Stimulated activated CD4-positive, alpha-beta T cell treated with anti-CD3 and anti-CD28 coated beads, Interleukin-4, amount 100 ng/mL, for 4 hours (primary cell): ENCODE measurements at places on chromosomes 5 and 9.

DNA sequence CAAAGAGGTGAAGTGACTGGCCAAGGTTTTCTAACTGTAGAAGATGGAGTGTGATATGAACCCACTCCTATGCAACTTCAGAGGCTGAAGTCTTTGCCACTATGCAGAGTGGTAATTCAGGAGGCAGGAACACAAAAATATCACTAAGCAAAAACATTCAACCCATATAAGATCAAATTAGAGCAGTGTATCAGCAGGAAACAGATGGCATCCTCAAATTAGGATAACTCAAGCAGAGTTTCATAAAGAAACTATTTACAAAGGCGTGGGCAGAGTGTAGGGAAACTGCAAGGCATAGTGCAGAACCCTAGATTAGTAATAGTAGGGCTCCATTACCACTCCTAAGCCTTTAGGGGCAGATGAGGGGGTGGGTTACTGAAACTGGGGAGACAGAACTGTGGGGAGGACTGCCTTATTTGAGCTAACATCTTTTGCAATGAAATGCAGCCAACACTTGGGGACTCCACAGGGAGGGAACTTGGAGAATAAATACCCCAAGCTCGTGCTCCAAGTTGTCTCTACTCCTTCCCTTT is 72.2 kb downstream of the PTTG1 start:
- no peak for DNase-seq

DNA sequence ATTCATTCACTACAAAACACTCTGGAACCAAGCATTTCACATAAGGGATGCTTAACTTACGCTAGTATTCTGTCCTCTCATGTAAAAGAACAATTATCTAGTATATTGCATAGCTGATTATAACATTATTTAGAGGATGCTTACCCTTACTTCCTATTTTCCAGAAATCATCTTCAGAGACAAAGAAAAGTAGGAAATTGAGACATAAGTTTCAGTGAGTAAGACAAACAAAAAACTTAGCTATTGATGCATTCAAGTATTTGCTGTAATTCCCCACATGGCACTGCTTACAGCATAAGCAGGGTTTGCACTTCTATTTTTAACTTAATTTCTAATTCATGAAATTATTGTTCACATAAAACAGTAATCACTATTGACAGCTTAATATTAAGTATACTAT is 104.8 kb upstream of the SREK1 start:
- DNase-seq: no peak

DNA sequence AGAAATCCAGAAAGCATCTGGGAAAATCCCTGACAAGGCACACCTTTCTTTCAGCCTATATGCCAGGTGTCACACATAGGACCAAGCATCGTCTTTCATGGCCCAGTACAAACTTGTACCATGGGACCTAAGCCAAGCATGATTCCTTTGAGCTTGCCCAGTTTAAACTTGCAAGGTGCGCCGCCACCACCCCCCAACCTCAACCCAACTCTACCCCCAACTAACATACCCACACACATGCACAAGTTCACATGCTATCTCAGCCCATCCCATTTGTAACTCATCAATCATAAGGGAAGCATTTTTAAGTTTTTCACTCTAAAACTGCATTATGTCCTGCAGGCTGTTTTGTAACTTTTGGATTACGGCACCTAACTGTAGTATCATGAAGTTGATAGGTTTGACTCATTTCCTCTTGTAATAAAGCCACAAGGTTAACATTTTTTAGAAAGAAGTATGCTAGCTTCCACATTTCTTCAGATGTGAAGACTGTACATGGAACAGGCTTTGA is 145.9 kb upstream of the FST start:
- no peak for DNase-seq

DNA sequence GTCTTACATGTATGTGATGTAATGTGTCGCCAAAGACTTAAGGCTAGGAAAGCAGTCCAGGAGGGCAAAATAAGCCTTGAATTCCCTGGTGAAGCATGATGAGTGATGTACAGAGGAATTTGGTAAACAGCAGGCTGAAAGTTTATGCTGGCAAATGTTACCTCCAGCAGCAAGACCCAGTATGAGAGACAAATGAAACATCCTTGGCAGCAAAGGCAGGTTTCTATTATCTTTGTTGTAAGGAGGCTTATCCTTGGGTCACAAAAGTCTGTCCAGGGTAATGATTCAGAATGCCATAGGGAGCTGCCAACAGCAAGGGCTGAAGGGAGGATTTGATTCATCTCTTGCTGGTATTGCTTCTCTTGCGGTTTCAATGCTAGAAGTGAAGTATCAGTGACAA is 75.9 kb upstream of the HTR4 start:
- DNase-seq: no peak

- no peak for DNase-seq
Measured at GRCh38 chr5:72010430-72010829, 96.8 kb upstream of the MAP1B start.

- DNase-seq: no peak
Measured at GRCh38 chr5:178703015-178703414, 27.4 kb downstream of the ZNF354A start.

DNA sequence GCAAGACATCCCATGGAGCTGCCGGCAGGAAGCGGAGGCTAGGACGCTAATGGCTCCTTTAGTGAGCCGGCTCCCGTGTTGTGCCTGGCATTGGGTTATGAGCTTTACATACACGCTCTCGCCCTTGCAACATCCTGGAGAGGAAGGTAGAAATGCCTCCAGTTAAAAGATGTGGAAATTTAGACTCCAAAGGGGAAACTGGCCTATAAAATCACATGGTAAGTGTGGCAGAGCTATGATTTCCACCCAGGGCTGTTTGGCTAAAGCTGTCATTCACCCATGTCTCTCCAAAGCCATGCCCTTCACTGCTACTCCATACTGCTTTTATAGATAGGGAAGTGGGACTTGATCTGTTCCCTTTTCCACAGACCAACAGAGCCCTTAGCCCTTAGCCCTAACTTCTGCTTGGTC is 5.2 kb downstream of the GM2A start:
- no peak for DNase-seq

- no peak for DNase-seq
Measured at GRCh38 chr5:102031711-102032110, 264.4 kb downstream of the SLCO4C1 start.

GRCh38 chr5:160438316-160439204 is 16.9 kb downstream of the PTTG1 start:
- DNase-seq: peak; percentile 60

DNA sequence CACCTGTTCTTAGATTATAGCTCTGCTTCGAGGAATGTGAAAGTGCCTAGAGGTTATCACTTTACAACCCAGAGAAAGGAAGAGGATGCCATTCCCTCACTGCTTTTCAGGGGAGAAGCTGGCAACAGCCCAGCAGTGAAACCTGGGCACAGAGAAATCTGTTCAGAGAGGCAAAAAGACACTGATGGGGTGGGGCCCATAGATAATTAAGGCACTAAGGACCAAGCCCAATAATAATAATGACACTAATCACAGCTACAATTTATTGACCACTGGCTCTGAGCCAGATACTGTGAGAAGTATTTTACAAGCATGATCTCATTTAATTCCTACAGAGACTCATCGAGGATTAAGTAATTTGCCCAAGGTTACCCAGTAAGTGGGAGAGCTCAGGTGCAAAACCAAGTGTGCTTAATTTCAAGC is 168.3 kb downstream of the PIK3R1 start:
- DNase-seq: no peak

- no peak for DNase-seq
Measured at GRCh38 chr5:93034621-93035590, 546.1 kb downstream of the NR2F1-AS1 start.

- DNase-seq: no peak
Measured at GRCh38 chr5:68265822-68266395, 50.4 kb downstream of the PIK3R1 start.

DNA sequence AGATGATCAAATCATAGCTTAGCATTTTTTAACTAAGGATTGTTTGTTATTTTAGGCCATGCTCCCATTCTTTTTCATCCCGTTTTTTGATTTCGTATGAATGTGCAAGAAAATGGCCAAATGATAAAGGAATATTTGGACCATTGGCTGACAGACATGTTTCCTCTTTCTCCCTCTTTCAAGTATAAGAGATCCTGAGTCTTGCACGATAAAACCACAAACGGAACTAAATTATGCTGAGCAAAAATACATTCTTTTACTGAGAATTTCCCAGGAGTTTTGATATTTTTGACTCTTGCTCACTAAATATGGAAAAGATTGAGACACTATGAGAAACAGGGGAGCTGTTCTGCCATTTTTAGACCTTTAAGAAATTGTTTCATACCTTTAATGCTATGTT is 90.4 kb upstream of the KLF9 start:
- DNase-seq: no peak

DNA sequence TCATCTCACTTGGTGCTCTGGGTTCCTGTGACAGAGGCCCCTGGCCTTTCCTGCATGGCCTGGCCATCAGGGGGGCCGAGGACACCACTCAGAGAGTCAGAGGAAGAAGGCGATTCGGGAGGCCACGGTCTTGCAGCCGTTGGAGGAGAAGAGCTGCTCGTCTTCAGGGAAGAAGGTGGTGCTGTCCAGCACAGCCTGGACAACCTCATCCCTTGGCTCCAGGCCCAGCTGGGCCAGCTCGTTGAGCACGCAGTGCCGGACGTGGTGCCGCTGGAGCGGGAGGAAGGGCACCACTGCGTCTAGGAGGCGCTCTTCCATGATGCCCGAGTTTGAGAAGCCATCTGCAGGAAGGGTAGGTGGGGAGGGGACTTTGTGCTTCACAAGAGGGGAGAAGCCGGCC is 3.2 kb downstream of the TOR2A start:
- DNase-seq: no peak

DNA sequence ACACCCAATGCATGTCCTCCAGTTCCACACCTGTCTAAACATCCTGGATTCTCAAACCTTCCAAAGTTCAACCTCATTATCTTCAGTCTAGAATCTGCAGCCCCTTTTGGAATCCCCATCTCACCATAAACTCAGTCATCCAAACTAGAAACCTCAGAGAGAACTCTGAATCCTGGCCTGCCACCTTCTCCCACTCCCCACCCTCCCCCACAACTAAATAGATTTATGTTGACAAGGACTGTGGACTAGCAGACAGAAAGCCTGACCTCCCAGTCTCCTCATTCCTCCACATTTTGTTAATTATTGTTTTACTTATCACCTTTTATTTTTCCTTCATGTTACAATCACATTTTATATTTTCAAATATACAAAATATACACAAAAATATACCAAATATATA is 76.6 kb downstream of the MEF2C start:
- no peak for DNase-seq

DNA sequence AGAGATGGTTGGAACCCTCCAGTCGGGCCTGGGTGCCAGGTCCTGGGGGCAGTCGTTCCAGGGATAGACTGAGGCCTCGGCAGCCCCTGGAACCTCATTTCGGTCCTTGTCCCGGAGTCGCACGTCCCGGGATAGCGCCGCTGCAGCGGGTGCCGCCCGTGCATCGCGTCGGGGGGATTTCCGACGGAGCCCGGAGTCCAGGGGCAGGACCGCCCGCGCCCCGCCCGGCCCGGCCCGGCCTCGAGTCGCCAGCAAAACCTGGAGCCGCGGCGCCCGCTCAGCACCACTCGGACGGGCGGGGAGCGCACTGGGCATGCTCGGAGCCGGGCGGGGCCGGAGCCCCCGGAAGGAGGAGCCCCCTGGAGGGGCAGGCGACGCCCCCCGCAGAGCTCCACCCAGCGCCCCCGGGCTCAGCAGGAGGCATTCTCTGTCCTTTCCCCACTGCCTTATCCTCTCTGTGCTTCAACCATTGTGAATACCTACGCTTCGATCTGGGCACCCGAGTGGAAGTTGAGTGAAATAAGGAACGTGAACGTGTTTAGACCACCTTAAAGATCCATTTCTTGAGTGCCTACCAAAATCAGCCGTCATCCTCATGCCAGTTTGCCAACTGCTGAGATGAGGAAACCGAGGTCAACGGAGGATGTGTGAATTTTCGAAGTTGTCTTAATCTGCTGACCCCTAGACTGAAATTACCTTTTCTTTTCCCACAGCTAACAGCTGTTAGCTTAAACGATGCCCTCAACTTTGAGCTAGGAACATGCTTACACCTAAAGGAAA is 1.7 kb upstream of the PTPN3 start:
- no peak for DNase-seq

DNA sequence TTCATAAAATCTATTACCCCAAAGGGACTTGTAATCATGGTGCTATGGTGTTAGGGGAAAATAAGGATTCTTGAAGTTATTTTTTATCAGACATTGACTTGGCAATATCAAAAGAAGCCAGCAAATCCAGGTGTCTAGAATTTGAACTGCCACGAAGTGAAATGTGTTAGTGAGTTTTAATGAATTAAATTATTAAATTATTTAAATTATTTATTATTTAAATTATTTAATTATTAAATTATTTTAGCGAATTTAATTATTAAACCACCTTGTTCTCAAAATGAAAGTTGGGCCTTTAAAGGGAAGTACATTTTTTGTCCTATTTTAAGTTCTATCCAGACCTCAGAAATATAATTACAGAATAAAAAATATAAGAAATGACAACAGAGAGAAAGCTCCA is 332.6 kb upstream of the SMC2 start:
- no peak for DNase-seq
